NCI-H1092 (cell line): ENCODE measurements at places on chromosomes 2 and 18.

DNA sequence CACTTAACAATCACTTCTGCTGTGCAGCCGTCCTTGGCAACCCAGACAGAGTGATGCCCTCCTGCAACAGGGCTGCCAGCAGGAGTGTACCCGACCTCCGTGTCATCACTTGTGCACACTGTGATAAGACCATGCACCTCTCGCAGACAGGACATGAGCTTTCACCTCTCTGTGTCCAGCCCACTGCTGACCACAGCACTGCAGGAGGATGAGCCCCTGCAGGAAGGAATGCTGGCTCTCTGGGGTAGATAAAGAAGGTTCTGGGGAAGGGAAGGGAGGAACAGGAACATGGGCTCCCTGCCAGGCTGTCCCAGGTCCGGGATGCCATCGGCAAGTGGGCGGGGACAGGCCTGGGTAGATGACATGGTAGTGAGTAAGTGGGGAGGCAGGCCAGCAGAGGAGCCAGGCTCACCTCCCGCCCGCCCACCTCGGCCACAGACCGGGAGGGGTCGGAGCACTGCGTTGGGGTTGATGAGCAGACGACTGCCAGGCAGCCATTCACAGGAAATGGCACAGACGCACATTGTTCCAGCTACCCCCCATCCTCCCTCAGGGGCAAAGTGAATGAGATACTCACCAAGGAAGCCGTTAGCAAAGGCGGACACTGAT, 18.6 kb upstream of the COL6A3 start:
- no peak for DNase-seq

DNA sequence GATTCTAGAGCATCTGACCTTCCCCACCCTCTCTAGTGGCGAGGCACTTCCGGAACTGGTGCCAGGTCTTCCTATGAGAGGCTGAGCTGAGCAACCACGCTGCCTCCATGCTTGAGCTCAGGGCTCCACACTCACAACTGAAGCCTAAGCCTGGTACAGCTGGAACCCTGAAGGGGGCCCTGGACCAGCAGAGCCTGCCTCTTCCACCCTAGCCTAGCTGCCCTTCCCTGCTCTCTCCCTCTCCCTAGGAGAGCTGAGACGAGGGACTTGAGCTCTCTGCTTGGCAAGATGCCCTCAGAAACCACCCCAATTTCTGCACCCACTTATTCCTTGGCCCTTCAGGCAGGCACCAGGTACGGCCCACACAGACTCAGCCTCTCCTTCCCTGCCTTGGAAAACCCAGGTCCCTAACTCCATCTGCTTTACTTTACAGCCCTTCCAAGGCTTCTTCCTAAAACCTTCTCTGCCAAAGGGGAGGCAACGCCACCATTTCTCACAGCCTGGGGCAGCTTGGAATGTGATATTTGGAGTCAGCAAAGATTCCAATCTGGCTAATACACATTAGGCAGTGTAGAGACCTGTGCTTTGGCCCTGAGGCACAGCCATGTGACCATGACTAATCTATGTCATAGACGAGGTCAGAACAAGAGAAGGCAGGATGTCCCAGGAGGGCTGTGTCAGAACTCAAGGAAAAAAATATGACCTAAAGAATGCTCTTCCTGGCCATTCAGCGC, 18.8 kb downstream of the COX7A2L start:
- no peak for DNase-seq

- DNase-seq, result no peak
These were observed 33.9 kb upstream of the CSRNP3 start for GRCh38 chr2:165435611-165436010.

- DNase-seq, result no peak
These were observed 8.7 kb upstream of the PSD4 start for GRCh38 chr2:113164930-113165585.

GRCh38 chr2:187469538-187469937, 21.5 kb upstream of the CALCRL start:
- DNase-seq, result no peak

- DNase-seq, result no peak
These were observed 128.0 kb upstream of the TACR1 start for GRCh38 chr2:75327334-75327733.

DNA sequence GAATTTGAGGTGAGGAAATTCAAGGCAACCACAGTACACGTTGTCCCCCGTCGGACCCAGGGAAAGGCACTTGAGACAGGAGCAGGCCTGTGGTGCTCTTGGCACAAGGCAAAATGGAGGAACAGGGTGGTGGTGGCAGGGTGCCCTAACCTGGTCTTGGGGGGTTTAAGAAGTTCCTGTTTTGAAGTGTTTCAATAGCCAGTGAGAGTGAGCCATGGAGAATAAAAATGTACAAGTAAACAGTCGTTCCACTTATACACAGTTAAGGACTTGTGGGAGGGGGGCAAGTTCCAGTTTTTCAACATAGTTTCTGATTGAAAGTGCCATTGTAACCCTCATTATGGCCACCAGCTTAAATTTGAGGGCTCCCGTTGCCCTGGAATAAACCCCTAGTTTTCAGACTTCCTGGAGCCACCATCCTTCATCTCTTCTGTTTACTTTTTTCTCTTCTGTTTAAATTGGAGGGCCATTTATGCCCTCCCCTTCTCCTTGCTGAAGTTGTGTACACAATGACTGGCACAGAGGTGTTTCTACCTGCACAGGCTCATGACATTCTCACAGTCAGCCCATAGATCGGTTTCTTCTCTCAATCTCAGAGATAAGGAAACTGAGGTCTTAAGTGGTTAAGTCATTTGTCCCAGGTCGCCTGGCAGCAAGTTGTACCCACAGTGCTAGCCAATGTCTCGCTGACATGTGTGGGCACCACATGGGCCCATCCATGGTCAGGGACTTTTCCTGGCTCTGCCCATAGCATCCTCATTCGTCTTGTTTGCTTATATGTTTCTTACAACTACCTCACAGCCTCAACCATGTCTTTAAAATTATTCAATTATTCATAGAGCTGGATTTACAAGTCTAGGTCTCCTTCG, 66.0 kb upstream of the ST3GAL5 start:
- DNase-seq, result no peak

GRCh38 chr2:19642501-19642900, 259.3 kb downstream of the TTC32 start:
- DNase-seq, result no peak
